ENCODE measurements at places on chromosomes 1 and 21. TPM values are rescaled to one million over a fixed set of nuclear protein-coding genes. Genes with fewer than 3 reads are reported as not detected.
A peak's percentile ranks its signal among the peaks of the same experiment; 100 is the strongest.

The C1orf210 gene
- total RNA-seq: not detected

DNA sequence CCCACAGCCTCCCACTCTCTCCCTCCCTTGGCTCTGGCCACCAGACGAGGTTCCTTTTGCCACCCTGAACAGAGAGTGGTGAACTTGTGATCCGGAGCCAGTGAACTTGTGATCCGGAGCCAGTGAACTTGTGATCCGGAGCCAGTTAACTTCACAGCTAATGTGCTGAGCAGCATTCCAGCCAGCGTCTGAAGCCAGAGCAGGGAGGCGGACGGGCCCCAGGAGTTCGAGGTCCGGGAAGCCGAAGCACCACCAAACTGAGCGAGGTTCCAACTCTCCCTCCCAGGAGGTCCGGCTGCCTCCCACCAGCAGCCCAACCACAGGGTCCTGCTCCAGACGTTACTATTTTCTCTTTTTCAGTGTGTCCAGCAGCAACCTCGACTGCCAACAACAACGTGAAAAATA, 85.8 kb downstream of the SYF2 start:
- H3K36me3 ChIP-seq: no peaks in the 10 kb centered on the region
- H3K27ac ChIP-seq: no peak overlapping the region
- H3K4me1 ChIP-seq: no peaks in the 10 kb centered on the region
- no peak for DNase-seq

DNA sequence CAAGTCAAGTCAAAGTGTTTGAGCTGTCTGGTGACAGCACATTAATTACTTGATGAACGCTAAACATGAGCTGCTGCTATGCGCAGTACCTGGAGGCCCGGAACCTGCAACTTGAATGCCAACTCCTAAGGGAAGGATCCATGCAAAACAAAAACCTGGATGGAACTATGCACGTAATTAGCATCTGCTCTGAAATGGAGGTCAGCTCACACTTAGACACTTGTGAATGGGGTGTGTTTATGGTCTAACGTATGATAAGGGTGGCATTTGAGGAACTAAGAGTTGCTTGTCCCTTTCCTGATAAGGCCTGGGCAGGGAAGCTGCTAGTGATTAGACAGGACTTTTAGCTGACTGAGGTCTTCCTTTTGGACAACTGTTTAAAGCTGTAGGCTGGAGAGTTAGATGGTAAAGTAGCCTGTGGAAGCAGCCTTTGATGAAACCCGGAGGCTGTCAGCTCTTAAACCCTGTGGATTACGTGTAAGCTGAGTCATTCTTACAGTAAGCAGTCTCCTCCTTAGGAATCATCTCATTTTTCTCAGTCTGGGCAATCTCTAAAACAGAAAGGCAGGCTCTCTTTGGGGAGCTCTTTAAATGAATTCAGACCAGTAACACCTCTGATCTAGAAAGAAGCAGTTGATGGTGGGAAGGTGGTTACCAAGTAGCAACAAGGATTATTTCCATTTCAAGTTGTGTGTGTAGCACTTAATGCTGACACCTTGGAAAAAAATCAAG, 6.8 kb downstream of the TENT5C start:
- H3K27ac ChIP-seq: no peak overlapping the region
- peaks cover 4% of the 10 kb centered on the region for H3K36me3 ChIP-seq
- H3K4me3 ChIP-seq: no peak overlapping the region
- no peak for DNase-seq
- peaks cover 8% of the 10 kb centered on the region for H3K27me3 ChIP-seq

DNA sequence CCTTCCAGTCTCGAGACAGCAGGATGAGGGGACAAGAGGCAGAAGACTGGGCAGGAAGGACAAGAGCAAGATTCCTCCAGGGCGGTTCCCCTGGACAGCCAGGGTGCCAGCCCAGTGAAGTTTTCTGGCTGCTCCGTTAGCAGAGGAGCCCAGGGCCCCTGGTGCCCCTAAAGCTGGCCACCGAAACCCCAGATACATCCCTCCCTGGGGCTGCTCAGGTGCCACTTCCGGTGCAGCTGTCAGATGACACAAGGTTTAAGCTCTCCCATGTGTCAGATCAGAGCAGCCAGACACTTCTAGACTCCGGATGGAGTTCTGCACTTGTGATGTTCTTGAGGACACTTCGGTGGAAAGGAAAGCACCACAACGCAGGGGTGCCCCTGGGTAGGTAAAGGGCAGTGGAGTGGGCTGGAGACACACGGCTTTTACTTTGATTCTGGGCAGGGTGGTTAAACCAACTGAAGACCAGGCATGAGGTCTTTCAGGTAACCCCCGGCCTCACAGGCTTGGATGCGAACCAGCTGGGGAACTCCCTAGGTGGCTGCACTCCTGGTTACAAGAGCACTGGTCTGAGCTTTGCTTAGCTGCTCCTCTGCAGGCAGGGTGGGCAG, 85.7 kb downstream of the ITPKB start:
- H3K36me3 ChIP-seq: peaks cover 4% of the 10 kb centered on the region
- peak overlapping the region; percentile 73 for H3K4me3 ChIP-seq
- peak overlapping the region; percentile 93 for H3K27ac ChIP-seq
- DNase-seq: peak; percentile 81
- H3K27me3 ChIP-seq: no peaks in the 10 kb centered on the region

The CLIC6 gene
- total RNA-seq: 0.12 TPM

All from activated naive CD4-positive, alpha-beta T cell treated with anti-CD3 and anti-CD28 coated beads for 36 hours (primary cell).